Memory B cell (primary cell): ENCODE measurements at places on chromosomes 12 and 14.

GRCh38 chr12:34598352-34598827, 576.1 kb downstream of the ALG10 start:
- DNase-seq = no peak
- no peaks in the 10 kb centered on the region for H3K27me3 ChIP-seq
- peaks cover 3% of the 10 kb centered on the region for H3K36me3 ChIP-seq
- H3K4me1 ChIP-seq = no peaks in the 10 kb centered on the region
- H3K4me3 ChIP-seq = no peak overlapping the region

DNA sequence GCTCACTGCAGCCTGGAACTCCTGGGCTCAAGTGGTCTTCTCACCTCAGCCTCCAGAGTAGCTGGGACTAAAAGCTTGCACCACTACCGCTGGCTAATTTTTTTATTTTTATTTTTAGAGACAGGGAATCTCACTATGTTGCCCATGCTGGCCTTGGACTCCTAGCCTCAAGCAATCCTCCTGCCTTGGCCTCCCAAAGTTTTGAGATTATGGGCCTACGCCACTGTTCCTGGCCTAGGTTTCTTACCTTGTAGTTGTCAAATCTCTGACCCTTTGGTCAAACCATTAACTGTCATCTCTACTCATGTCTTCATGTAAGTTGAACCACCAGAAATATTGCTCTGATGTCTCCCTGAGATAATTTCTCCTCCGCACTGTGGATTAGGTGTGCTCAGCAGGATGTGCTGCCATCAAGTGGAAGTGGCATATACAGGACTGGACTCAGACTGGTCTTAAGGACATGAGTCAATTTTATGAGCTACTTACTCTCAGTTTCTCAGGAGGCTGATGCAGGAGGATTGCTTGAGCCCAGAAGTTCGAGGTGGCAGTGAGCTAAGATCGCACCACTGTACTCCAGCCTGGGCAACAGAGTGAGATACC, 28.5 kb downstream of the ACTR6 start:
- no peaks in the 10 kb centered on the region for H3K4me1 ChIP-seq
- no peak overlapping the region for H3K27ac ChIP-seq
- no peaks in the 10 kb centered on the region for H3K27me3 ChIP-seq
- no peak overlapping the region for H3K4me3 ChIP-seq

DNA sequence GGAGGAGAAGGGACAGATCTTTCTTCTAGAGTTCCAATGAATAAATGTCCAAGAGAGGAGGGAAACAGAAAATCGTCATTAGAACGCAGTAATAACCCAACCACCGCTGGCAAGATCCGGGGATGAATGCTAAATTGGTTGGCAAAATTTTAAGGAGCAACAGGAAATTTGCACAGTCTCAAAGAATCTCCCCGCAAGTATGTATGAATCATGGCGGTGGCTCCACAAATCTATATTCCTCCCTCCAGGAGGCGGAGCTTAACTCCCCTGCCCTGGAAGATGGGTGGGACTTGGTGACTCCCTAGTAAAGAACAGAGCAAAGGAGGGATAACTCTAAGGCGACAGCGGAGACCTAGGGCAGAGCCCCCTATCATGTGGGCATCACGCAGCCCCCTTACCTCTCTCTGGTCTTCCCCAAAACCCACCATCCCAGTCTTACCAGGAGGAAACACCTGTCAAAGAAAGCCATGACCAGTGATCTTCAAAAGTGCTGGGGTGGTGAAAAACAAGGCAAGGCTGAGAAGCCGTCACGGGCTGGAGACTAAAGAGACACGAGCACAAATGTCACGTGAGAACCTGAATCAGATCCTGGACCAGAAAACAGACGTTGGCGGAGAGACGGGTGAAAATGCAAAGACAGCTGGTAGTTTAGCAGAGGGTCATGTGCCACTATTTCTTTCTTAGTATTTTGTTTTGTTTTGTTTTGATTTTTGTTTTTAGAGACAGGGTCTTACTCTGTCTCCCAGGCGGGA, 125.8 kb downstream of the NCOR2 start:
- H3K36me3 ChIP-seq = peaks cover 24% of the 10 kb centered on the region
- peaks cover 17% of the 10 kb centered on the region for H3K4me1 ChIP-seq

DNA sequence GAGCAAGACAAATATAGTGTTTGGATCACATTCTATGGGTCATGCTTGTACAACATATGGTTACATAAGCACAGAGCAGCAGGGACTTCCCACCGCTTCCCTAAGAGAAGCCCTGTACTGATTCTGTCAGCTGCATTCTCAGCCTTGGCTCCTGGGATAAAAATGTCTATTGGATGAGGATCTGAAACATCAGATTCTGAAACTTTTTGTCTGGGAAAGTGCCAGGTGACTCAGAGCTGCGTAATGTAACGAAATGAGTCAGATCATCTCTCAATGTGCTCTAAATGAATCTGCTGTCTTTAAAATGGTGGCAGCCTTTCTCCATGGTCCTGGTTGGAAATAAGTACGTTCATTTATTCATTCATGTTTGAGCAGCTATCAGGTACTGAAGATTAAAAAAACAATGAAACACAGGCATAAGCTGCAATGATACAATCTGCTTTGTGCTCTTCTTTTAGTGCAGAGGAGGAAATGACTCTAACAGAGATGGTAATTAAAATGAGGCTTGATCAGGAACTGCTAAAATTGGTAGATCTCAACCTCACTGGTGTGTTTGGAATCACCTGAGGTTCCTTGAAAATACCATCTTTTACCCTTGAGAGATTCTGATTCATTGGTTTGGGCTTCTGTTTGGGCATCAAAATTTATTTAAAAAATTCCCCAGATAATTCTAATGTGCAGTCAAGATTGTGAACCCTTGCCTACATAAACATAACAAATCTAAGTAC, 99.1 kb upstream of the NAP1L1 start:
- peaks cover 6% of the 10 kb centered on the region for H3K27me3 ChIP-seq
- H3K4me1 ChIP-seq = no peaks in the 10 kb centered on the region
- no peaks in the 10 kb centered on the region for H3K36me3 ChIP-seq
- no peak for DNase-seq
- H3K4me3 ChIP-seq = no peak overlapping the region
